EL (cell line): ENCODE measurements at places on chromosomes 2 and 18.
A peak's percentile ranks its signal among the peaks of the same experiment; 100 is the strongest.

- DNase-seq, result no peak
Measured at GRCh38 chr2:138213084-138213483, 248.8 kb downstream of the HNMT start.

- no peak for DNase-seq
Measured at GRCh38 chr2:98895901-98896300, 40.1 kb downstream of the CRACDL start.

GRCh38 chr2:62293490-62294271 lies 97.8 kb downstream of the B3GNT2 start:
- DNase-seq, result no peak

GRCh38 chr2:241558532-241559322 lies at the start of gene BOK:
BOK (plus strand) TSS chr2:241558745; CDS start chr2:241559484, 739 bp downstream.
- DNase-seq, result peak; percentile 89

GRCh38 chr2:15154297-15154696 lies 406.8 kb downstream of the NBAS start:
- DNase-seq, result peak; percentile 24

- no peak for DNase-seq
Measured at GRCh38 chr2:236688563-236689392, 119.2 kb downstream of the ACKR3 start.

DNA sequence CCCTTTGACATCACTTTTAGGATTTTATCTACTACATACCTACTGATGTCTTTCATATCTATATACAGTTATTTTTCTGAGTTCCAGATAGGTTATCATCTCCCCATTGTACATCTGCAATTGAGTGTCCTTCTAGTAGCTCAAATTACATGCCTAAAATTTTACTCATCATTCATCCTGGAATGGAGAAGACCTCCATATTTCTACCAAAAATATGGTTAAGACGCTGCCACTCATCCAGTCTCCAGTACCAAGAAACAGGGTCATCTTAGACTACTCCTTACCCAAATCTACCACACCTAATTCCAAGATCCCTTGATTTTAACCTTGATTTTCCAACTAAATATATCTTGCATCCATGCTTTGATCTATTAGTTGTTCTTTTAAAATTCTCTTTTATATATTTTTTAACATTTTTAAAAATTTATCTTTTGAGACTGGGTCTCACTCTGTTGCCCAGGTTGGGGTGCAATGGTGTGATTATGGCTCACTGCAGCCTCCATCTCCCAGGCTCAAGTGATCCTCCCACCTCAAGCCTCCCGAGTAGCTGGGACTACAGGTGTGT lies 8.6 kb upstream of the CKAP2L start:
- no peak for DNase-seq

- peak; percentile 33 for DNase-seq
Measured at GRCh38 chr2:98911376-98912154, 24.5 kb downstream of the CRACDL start.

GRCh38 chr2:9744256-9745004 lies 98.8 kb upstream of the TAF1B start:
- DNase-seq, result peak; percentile 21

- DNase-seq, result peak; percentile 45
Measured at GRCh38 chr2:9629222-9630116, 1.3 kb downstream of the YWHAQ start.

GRCh38 chr18:55316486-55317184 lies 271.4 kb downstream of the TCF4 start:
- DNase-seq, result no peak

- DNase-seq, result no peak
Measured at GRCh38 chr18:76752400-76752799, 70.0 kb upstream of the ZNF236 start.

DNA sequence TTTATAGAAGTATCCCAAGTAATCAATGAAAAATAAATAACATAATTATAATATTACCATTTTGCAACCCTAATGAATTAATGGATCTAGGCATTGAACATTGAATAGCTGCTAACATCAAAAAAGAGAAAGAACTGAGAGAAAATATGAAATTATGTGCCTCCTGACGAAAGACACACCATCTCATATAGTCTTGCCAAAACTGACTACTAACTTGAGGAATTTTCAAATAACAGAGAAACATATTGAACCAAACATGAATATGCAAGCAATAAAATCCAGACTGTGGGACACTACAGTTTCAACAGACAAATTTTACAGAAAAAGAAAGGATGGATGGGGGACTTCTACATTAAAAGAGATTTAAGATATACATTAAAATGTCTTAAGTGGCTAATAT lies 165.7 kb downstream of the WDPCP start:
- no peak for DNase-seq
